ENCODE measurements at places on chromosomes 16 and 17. TPM values are rescaled to one million over a fixed set of nuclear protein-coding genes. Genes with fewer than 3 reads are reported as not detected.
A peak's percentile ranks its signal among the peaks of the same experiment; 100 is the strongest.

GRCh38 chr16:83136924-83137323 is 510.2 kb downstream of the CDH13 start:
- no peak for DNase-seq
- no peaks in the 10 kb centered on the region for H3K36me3 ChIP-seq
- H3K4me3 ChIP-seq = no peak overlapping the region
- no peaks in the 10 kb centered on the region for H3K27me3 ChIP-seq
- H3K4me1 ChIP-seq = no peaks in the 10 kb centered on the region
- no peak overlapping the region for H3K27ac ChIP-seq

SYCE1L gene
- total RNA-seq = 15.8 TPM

DNA sequence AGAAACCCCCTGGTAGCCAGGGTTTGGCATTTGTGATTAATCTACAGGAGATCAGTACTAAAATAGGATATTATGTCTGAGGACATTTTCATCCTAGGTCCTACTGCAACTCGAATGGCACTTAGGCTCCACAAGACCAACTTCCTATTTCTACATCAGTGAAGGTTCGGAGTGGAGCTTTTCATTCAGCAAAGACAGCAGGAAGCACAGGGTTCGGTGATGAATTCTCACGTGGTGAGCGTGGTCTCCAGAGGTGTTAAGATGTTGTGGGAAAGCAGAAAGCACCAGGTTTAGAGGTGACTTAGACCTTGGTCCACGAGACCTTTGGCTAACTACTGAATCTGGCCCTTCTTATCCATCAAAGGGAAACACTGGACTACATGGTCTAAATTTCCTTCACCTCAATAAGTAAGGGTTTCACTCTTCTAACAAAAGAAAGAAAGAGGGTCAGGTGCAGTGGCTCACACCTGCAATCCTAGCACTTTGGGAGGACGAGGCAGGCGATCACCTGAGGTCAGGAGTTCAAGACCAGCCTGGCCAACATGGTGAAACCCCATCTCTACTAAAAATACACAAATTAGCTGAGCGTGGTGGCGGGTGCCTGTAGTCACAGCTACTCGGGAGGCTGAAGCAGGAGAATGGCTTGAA is 13.9 kb upstream of the HELZ start:
- peaks cover 20% of the 10 kb centered on the region for H3K4me1 ChIP-seq
- DNase-seq = no peak
- H3K27ac ChIP-seq = no peak overlapping the region

MYH2 gene
- not detected for total RNA-seq

DNA sequence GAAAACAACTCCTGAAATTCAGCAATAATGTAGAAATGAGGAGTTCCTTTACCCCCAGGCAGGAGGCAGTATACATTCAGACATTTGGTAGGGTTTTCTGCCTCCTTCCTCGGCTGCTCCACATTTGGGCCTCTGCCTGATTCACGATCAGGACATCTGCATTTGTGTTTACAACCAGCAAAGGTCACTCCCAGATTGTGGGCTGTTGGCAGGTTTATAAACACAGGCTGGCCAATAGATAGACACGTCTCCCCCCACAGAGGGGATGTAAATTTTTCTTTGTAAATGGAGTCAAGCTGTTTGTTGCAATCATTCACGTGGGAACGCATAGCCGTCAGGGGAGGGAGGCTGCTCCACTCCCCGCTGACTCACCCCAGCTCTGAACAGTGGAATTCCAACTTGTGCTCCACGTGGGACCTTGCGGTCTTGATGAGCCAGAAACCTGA is 252.1 kb upstream of the N4BP1 start:
- H3K27ac ChIP-seq = no peak overlapping the region
- H3K36me3 ChIP-seq = no peaks in the 10 kb centered on the region
- DNase-seq = no peak
- no peak overlapping the region for H3K4me3 ChIP-seq
- no peaks in the 10 kb centered on the region for H3K4me1 ChIP-seq

DNA sequence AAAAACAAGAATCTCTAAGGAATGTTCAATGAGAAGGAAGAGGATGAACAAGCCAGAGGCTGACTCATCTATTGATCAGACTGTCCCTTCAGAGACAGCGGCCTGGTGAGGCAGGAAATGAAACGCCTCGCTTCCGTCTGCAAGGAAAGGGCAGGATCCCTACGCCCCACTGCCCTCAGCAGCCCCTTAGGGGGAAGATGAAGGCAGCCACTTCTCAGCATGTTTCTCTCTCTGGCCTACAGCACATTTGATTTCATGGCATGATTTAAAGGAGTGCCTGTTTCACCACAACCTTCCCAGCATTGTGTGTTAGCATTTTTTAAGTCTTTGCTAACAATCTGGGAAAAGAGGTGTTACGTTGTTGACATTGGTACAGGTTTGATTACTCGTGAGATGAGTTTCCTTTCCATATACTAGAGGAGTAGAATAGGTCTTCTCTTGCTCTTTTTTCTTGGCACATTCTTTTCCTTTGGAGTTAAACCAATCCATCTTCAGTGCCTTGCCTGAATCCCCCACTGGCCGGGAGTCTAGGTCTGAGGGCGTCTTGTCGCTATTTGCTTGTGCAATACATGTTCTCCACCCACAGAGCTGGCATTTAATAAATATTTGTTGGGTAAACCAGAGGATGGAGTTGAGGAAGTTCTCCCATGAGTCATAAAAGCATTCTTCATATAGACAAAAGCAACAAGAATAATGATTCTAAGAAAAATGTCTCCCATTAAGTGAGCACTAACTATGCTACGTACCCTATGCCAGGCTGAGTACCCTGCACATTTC is 47.4 kb downstream of the RBFOX3 start:
- H3K27ac ChIP-seq = no peak overlapping the region
- H3K36me3 ChIP-seq = no peaks in the 10 kb centered on the region
- no peaks in the 10 kb centered on the region for H3K4me1 ChIP-seq
- H3K27me3 ChIP-seq = no peaks in the 10 kb centered on the region

DNA sequence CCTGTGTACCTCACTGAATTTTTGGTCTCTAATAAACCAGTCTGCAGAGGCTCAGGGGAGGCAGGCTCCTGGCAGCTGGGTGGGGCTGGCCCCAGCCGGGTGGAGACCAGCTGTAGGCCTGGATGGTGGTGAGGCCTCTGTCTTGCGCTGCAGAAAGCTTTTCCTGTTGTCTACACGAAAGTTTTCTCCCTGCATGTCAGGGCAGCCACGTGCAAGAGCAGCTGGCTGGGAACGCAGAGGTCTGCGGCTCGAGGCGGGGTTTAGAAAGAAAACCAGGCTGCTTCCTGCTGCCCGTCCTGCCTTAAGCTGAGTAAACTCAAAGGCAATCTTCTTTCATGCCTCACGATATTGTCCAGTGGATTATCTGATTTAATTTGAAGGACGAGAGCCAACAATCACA is 2.4 kb downstream of the SERPINF1 start:
- H3K36me3 ChIP-seq = no peaks in the 10 kb centered on the region
- H3K4me3 ChIP-seq = peak overlapping the region; percentile 35
- H3K27ac ChIP-seq = peak overlapping the region; percentile 69
- H3K4me1 ChIP-seq = peaks cover 35% of the 10 kb centered on the region
- peak; percentile 97 for DNase-seq
- H3K27me3 ChIP-seq = no peaks in the 10 kb centered on the region

- H3K27ac ChIP-seq = peak overlapping the region; percentile 62
- H3K4me1 ChIP-seq = peaks cover 22% of the 10 kb centered on the region
- peak overlapping the region; percentile 81 for H3K4me3 ChIP-seq
- DNase-seq = peak; percentile 82
- no peaks in the 10 kb centered on the region for H3K27me3 ChIP-seq
Observed at GRCh38 chr17:82892899-82893565, 53.2 kb upstream of the ZNF750 start.

RPS6KB1 gene
- total RNA-seq = 123 TPM

FBXW10 gene
- not detected for total RNA-seq

- H3K27ac ChIP-seq = peak within 1 kb of the TSS; percentile 84
- H3K36me3 ChIP-seq = peaks cover 18% of the 10 kb centered on the region
- peak; percentile 81 for DNase-seq
- no peaks in the 10 kb centered on the region for H3K27me3 ChIP-seq
Observed at GRCh38 chr17:44219616-44220212, at the start of gene UBTF. TSS of gene UBTF (minus strand) at chr17:44219675. CDS start at chr17:44218229, 1,446 bp downstream.

DNA sequence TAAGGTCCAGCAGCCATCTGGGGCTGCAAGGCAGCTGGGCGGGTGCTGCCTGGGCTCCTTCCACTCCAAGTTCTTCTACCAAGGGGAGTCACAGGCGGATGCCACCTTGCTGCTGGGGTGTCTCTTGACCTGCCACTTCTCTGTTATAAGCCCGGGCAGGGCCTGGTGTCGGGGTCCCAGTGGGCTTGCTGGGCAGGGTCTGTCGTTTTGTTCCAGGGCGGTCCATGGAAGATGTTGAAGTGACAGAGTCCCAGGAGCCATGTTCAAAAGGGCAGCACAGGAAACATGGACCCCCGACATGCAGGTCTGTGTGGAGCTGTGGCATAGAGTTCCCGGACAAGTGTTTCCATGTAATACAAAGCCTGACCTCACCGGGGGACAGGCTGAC is 91.1 kb downstream of the TNFRSF13B start:
- no peak overlapping the region for H3K4me3 ChIP-seq
- no peaks in the 10 kb centered on the region for H3K4me1 ChIP-seq
- H3K36me3 ChIP-seq = no peaks in the 10 kb centered on the region

- no peaks in the 10 kb centered on the region for H3K36me3 ChIP-seq
- H3K27me3 ChIP-seq = no peaks in the 10 kb centered on the region
- H3K27ac ChIP-seq = no peak overlapping the region
- no peak overlapping the region for H3K4me3 ChIP-seq
Observed at GRCh38 chr16:2724816-2725348, 4.9 kb upstream of the PRSS27 start.

DNA sequence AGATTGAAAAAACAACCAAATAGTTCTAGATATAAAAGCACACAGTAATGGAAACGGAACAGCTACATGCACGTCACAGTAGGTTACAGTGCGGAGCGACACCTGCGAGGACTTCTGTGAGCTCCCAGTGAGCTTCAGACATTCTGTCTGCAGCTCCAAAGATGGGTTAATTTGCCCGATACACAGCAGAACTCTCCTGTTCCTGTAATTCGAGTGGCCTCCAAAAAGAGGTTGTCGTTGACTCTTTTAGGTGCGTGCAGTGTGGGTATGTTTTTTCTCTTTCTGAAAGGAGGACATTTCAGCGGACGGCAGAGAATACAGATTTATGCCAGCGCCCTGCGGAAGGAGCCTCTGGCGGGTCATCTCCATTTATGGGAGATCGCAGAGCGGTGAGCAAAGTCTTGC is 2.9 kb downstream of the OR1F1 start:
- peak overlapping the region; percentile 50 for H3K4me3 ChIP-seq
- H3K4me1 ChIP-seq = peaks cover 38% of the 10 kb centered on the region
- DNase-seq = no peak
- no peak overlapping the region for H3K27ac ChIP-seq
- H3K27me3 ChIP-seq = peaks cover 33% of the 10 kb centered on the region

- DNase-seq = no peak
- no peaks in the 10 kb centered on the region for H3K36me3 ChIP-seq
- no peaks in the 10 kb centered on the region for H3K4me1 ChIP-seq
- no peak overlapping the region for H3K4me3 ChIP-seq
- no peak overlapping the region for H3K27ac ChIP-seq
Observed at GRCh38 chr16:76210157-76210556, 67.0 kb upstream of the CNTNAP4 start.

GRCh38 chr16:82379551-82379950 is 209.5 kb upstream of the MPHOSPH6 start:
- no peak overlapping the region for H3K4me3 ChIP-seq
- no peaks in the 10 kb centered on the region for H3K27me3 ChIP-seq
- H3K27ac ChIP-seq = no peak overlapping the region
- DNase-seq = no peak

CES3 gene
- 0.74 TPM for total RNA-seq

KRT9 gene
- not detected for total RNA-seq

- no peaks in the 10 kb centered on the region for H3K27me3 ChIP-seq
- no peak overlapping the region for H3K27ac ChIP-seq
- H3K4me1 ChIP-seq = peaks cover 36% of the 10 kb centered on the region
- no peak for DNase-seq
Observed at GRCh38 chr17:4936436-4936835, 3.4 kb downstream of the SLC25A11 start.

SEPTIN1 gene
- total RNA-seq = 198 TPM

MTMR4 gene
- total RNA-seq = 43.6 TPM

- no peaks in the 10 kb centered on the region for H3K36me3 ChIP-seq
- H3K27ac ChIP-seq = no peak overlapping the region
- DNase-seq = no peak
- peaks cover 26% of the 10 kb centered on the region for H3K27me3 ChIP-seq
- no peak overlapping the region for H3K4me3 ChIP-seq
Observed at GRCh38 chr17:74649909-74650308, 26.4 kb upstream of the CD300E start.

- DNase-seq = no peak
- no peak overlapping the region for H3K4me3 ChIP-seq
- H3K4me1 ChIP-seq = no peaks in the 10 kb centered on the region
- H3K27ac ChIP-seq = no peak overlapping the region
Observed at GRCh38 chr16:58043571-58044155, 18.1 kb downstream of the MMP15 start.

DEXI gene
- total RNA-seq = 15.7 TPM

- no peak for DNase-seq
- no peaks in the 10 kb centered on the region for H3K36me3 ChIP-seq
- H3K4me1 ChIP-seq = peaks cover 18% of the 10 kb centered on the region
- no peak overlapping the region for H3K27ac ChIP-seq
- H3K27me3 ChIP-seq = no peaks in the 10 kb centered on the region
Observed at GRCh38 chr16:67397036-67397801, 3.9 kb upstream of the TPPP3 start.

GDPD3 gene
- total RNA-seq = 26.7 TPM

SHISA6 gene
- not detected for total RNA-seq

DNA sequence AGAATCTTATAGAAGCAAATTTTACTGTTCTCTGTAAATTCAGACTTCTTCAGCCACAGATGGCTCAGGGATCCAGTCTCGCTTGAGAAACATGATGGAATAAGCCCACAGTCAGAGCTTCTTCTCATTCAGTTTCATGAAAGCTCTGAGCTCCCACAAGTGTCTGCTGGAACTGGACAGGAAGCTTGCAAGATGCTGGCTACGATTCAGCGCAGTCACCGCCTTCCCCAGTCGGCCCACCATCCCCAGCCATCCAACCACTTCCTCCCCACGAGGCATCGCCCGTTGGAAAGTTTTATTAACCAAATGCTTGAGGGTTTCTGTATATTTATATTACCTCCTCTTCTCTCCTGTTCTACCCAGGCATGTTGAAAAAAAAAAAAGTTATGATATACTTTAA is 171.7 kb downstream of the ZFHX3 start:
- no peak for DNase-seq
- no peak overlapping the region for H3K27ac ChIP-seq
- H3K4me3 ChIP-seq = no peak overlapping the region
- H3K4me1 ChIP-seq = no peaks in the 10 kb centered on the region
- H3K27me3 ChIP-seq = no peaks in the 10 kb centered on the region
- H3K36me3 ChIP-seq = no peaks in the 10 kb centered on the region

- no peaks in the 10 kb centered on the region for H3K27me3 ChIP-seq
- no peak overlapping the region for H3K27ac ChIP-seq
- no peak for DNase-seq
- no peak overlapping the region for H3K4me3 ChIP-seq
Observed at GRCh38 chr16:1053700-1054368, 18.7 kb upstream of the SSTR5 start.

GRCh38 chr17:50881182-50881581 is 15.0 kb upstream of the TOB1 start:
- H3K4me1 ChIP-seq = no peaks in the 10 kb centered on the region
- H3K27ac ChIP-seq = no peak overlapping the region
- H3K27me3 ChIP-seq = no peaks in the 10 kb centered on the region
- no peak for DNase-seq
